ENCODE measurements at places on chromosomes 4 and X. TPM values are rescaled to one million over a fixed set of nuclear protein-coding genes. Genes with fewer than 3 reads are reported as not detected.

Gene GPAT3
- 1.5 TPM for total RNA-seq

Gene CDX4
- not detected for total RNA-seq

Gene SLC16A2
- 10.7 TPM for total RNA-seq

DNA sequence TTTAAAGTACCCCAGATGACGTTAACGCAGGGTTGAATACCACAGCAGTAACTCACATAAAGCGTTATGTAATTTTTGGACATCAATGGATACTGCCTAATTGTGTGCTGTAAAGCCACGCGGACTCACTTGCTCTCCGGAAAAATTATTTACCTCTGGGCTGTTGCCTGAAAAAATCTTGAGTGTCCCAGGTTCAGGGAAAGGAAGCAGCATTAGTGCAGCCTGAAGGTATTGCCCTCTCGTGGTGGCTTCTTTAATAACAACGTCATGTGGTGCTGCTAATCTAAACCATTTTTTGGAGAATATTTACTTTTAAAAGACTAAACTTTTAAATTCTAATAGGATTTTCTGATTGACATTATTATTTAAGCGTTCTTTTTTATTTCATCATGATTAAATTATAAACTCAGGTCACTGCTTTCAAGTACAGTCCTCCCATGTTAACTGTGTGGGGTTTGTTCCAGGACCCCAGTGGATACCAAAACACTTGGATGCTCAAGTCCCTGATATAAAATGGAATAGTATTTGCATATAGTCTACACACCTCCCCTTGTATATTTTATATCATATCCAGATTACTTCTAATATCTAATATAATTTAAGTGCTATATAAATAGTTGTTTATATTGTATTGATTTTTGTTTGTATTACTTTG, 384.8 kb downstream of the FAM133A start:
- H3K27ac ChIP-seq = no peak overlapping the region
- no peaks in the 10 kb centered on the region for H3K4me1 ChIP-seq
- no peak overlapping the region for H3K4me3 ChIP-seq
- H3K27me3 ChIP-seq = no peaks in the 10 kb centered on the region
- no peak for DNase-seq
- no peaks in the 10 kb centered on the region for H3K36me3 ChIP-seq

DNA sequence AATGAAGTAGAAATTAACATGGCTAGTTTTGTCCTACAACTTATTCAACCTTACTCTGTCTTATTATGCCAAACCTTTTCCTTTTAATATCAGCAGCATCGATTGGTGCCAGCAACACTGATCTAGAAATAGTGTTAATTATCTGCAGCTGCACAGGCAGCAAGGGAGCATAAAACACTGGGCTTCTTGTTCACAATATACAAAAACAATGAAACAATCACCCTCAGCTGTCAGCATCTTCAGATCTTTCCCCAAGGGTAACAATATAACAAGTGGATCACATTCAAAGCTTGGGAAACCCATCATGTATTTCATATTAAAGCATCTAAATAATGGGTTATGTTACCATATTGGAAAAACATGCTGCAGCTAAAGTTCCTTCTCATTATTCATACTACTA, 238.1 kb downstream of the SPOCK3 start:
- no peak overlapping the region for H3K27ac ChIP-seq
- DNase-seq = no peak
- no peak overlapping the region for H3K4me3 ChIP-seq
- no peaks in the 10 kb centered on the region for H3K27me3 ChIP-seq
- H3K36me3 ChIP-seq = no peaks in the 10 kb centered on the region
- H3K4me1 ChIP-seq = no peaks in the 10 kb centered on the region

DNA sequence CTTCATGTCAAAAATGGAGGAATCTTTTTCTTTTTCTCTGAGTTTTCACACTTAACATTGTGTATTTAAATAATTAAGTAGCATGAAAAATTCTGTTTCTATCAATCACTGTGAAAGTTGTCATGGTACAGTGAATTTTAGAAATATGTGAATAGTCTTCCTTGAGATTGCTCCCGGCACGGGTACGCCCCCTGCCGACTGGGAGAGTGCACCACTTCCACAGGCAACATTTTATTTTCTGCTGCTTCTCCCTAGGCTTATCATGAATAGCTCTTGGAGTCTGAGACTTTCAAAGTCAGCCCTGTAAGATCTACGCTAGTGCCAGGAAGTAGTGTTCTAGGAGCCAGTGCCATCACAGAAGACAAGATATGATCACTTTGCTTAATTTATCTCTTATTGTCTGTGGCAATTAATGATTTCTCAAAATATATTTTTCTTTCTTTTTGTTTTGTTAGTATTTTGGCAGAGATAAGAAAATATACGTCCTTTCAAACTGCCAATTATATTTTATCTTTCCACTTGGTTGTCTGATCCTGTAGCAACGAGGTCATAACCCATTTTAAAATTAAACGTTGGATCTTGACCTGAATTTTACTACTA, 763.8 kb upstream of the AADAT start:
- no peaks in the 10 kb centered on the region for H3K36me3 ChIP-seq
- no peak for DNase-seq
- no peaks in the 10 kb centered on the region for H3K27me3 ChIP-seq
- no peaks in the 10 kb centered on the region for H3K4me1 ChIP-seq

DNA sequence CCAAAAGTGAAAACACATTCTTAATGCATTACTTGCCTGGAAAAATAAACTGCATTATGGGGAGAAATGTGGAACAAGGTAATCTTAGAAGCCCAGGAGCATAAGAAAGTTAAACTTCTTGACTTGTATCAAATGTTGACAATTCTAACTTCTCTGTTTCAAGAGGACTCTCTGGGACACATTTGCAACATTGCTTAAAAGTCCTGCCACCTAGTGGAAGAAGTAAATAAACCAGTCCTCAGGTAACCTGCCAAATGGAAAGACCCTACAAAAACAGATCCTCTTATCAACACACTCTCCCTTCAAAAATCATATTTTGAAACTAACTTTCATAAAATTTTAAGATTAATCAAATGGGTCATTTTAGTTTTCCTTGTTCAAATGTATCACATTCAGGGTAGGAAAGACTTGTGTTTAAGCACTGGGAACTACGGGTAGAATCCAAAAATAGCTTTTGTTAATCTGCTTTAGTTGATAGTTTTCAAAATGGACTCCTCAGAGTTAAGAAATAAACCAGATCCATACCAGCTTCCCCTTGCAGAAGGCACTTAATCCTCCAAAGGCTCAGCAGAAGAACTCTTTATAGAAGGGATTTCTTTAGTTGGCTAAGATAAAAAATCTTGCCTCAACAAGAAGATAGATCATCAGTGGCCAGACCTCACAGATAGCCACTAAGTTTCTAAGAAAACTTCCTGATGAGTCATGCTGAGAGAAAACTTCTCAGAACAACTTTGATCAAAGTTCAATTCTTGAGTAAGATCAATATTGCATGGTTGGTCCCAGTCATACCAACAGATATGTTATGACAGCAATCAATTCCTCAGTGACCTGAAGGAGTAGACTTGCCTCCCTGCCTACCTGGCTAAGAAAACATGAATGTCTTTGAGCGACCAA, 141.7 kb downstream of the HHIP start:
- H3K27me3 ChIP-seq = no peaks in the 10 kb centered on the region
- no peak overlapping the region for H3K4me3 ChIP-seq
- H3K36me3 ChIP-seq = no peaks in the 10 kb centered on the region
- no peak for DNase-seq
- no peak overlapping the region for H3K27ac ChIP-seq

- no peaks in the 10 kb centered on the region for H3K4me1 ChIP-seq
- DNase-seq = no peak
- H3K27me3 ChIP-seq = no peaks in the 10 kb centered on the region
- H3K36me3 ChIP-seq = no peaks in the 10 kb centered on the region
- H3K4me3 ChIP-seq = no peak overlapping the region
Observed at GRCh38 chr4:86403575-86403974, 43.7 kb upstream of the MAPK10 start.

Measured in ascending aorta (tissue), 2 donors.